ENCODE measurements at places on chromosomes 4 and X. TPM values are rescaled to one million over a fixed set of nuclear protein-coding genes. Genes with fewer than 3 reads are reported as not detected.

The CXCL10 gene
- total RNA-seq: 0.36 TPM

- DNase-seq: no peak
Observed at GRCh38 chrX:30883138-30883537, 5.9 kb downstream of the TAB3 start.

DNA sequence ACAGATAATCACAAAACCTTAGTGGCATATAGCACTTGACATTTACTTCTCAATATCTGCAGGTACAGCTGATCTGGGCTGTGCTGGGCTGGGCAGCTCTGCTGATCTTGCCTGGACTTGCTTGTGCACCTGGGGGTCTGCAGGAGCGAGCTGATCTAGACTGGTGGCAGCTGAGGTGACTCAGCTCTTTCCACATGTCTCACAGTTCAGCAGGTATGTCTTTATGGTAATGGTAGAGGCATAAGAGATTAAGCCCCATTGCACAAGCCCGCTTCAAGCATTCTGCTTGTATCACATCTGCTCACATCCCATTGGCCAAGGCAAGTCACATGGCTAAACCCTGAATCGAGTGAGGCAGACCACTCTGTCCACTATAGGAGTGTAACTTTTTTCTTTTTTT lies 506.7 kb downstream of the BCOR start:
- DNase-seq: no peak

The NMU gene
- not detected for total RNA-seq

The SLC38A5 gene
- 73.0 TPM for total RNA-seq

DNA sequence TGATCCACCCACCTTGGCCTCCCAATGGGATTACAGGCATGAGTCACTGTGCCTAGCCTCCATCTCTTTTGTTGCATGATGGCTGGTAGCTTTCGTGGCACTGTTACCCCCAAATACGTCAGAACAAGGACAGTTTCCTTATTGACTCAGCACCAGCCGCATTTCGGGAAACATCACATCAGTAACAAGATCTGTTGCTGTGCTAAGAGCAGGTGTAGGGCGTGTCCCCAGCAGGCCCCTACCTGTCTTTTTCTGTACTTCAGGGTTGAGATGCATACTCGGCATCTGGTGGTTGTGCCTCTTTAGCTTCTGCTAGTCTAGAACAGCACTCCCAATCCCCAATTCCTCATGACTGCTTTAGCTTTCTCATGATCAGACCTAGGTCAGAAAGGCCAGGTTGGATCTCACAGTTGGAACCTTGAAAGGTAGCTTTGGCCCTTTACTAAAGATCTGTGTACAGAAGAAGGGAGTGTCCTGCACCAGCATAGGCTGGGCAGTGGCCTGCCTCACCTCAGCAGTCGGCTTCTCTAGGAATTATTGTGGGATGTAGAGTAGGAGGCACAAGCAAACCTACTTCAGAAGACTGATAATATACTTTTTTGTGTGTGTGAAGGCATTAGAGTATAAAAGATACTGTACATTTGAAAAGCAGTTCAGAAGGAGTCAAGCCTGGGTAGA lies 36.8 kb downstream of the NSD2 start:
- DNase-seq: no peak

DNA sequence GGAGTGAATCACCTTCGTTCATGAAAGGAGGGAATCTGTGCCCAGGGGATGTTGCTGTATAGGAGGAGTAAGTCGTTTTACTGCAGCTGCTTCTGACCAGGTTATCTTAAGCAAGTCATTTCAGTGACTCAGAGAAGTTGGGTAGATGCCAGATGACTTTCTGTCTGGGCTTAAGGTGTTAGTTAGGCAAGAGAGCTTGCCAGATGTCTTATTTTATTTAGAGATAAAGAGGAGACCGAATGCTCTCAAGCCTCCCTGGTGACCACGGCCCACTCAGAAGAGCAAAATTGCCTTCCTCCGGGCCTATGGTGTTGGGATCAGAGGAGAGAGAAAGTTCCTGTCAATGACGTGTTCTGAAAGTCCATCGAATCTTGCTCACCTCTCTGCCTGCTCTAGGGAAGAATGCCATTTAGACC lies 16.3 kb upstream of the ZNF827 start:
- DNase-seq: no peak

DNA sequence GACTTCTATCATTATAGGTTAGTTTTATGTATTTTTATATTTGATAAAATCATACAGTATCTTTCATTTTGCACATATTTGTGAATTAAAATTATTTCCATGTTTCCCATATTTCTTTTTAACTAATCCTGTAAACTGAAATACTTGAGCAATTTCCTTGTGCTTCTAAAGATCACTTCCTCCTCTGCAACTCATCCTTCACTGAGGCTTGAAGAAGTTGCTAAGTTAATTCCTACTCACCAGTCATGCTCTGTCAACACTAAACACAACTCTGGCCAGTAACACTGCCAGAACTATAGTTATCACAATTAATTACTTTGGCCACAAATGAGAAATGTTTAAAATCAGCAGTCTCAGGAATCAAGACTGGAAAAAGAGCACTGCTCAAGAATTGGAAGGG lies 6.7 kb downstream of the SPATA4 start:
- DNase-seq: no peak

The MAGEA8 gene
- not detected for total RNA-seq

- DNase-seq: no peak
Observed at GRCh38 chr4:38396845-38397547, 267.0 kb upstream of the KLF3 start.

The KIF4A gene
- total RNA-seq: 26.4 TPM

- no peak for DNase-seq
Observed at GRCh38 chr4:53902786-53903185, 161.6 kb downstream of the CHIC2 start.

DNA sequence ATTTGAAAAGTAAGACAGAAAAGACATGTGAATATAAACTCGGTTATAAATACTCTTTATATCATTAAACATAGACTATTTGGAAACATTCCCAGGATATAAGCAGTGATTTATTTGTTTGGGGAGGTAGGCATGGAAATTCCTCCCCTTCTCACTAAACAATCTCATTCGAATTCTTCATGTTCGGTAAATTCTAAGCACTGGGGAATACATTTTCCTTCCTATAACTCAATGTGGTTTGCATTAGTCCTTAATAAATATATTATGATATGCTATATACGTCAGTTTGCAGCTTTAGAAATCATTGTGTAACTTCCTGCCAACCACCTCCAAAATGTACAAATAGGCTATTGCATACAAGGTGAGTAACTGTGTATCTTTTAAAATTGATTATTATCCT lies 99.6 kb downstream of the UGT8 start:
- DNase-seq: no peak

The TBC1D8B gene
- total RNA-seq: 2.2 TPM

The DTHD1 gene
- total RNA-seq: 3.8 TPM

- DNase-seq: no peak
Observed at GRCh38 chr4:88728146-88728545, 30.5 kb upstream of the NAP1L5 start.

DNA sequence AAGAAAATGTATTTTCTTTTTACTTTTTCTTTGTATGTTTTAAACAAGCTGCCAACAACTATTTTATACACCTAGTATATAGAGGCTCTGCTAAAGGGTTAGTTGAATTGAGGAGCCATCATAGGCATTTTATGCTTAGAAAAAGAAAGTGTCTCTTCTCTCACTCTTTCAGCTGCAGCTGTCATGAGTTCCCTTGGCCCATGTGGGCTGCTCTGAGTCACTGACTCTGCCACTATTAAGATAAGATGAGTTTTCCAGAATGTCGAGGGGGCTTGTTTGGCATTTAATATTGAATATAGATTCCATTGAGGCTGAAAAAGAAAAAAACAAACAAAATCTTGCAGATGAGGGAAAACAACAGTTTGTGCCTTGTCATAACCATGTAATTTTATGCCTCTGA lies 126.0 kb upstream of the PAQR3 start:
- DNase-seq: no peak

GRCh38 chr4:169136330-169136729 lies 126.3 kb upstream of the CBR4 start:
- no peak for DNase-seq

- DNase-seq: no peak
Observed at GRCh38 chrX:149157976-149158375, 347.1 kb downstream of the IDS start.
